ENCODE measurements at places on chromosomes 3 and 15.

- no peak for DNase-seq
Measured at GRCh38 chr3:71722693-71723092, 2.5 kb downstream of the EIF4E3 start.

- no peak for DNase-seq
Measured at GRCh38 chr3:138284079-138284478, 45.6 kb downstream of the NME9 start.

DNA sequence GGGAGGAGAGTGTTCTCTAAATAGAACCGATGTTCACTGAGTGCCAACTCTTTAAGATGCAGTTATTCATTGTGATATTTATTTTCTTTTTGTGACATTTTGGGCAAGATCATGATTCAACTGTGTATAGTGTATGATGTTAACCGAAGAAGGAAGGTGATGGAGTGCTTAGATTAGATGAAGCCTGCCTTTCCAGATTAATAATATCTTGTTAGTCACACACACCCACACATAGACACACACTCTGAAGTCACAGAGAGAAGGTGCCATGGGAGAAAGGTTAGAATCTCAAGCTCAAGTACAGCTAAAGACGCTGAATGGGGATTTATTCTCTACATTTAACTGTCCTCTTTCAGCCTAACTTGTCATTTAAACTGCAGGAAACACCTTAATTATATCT is 77.0 kb downstream of the SLC9A9 start:
- no peak for DNase-seq

DNA sequence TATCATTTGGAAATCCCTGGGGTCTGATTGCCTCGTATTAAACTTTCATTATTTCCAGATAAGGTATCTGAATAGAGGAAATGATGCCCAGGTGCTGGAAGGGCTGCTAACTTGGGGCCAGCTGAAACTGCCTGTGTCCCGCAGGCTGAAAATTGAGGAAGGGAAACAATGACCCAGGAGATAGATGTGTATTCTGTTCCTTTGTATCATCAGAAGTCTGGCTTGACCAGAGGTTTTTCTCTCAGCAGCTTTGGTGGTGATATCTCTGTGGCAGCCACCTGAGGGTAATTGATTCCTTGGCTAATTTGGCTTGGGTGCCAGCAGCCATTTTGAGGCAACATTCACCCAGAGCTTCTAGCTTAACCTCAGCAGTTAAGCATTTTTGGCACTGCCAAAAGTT is 90.0 kb upstream of the STT3B start:
- no peak for DNase-seq

GRCh38 chr3:24336101-24336500 is 158.5 kb downstream of the THRB start:
- no peak for DNase-seq

GRCh38 chr3:140710711-140711389 is 33.0 kb downstream of the TRIM42 start:
- no peak for DNase-seq

DNA sequence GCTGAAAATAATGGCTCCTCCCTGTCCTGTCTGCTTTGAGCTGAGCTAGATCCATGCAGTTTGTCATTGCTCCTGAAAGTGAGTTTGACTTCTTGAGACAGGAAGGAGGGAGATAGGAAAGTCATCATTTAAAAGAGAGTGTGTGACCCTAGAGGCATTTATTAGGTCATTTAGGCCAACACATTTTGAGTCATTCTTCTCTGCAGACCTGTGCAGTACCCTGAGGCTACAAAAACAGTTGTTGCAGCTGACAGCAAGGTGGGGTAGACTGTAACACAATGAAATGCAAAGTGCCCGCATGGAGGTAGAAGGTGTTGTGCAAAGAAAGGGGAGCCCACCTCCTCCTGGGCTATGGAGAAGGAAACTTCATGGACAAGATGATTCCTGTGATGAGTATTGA is 102.8 kb upstream of the PFN2 start:
- no peak for DNase-seq

GRCh38 chr15:44414001-44414400 is 13.4 kb upstream of the CTDSPL2 start:
- DNase-seq = no peak

DNA sequence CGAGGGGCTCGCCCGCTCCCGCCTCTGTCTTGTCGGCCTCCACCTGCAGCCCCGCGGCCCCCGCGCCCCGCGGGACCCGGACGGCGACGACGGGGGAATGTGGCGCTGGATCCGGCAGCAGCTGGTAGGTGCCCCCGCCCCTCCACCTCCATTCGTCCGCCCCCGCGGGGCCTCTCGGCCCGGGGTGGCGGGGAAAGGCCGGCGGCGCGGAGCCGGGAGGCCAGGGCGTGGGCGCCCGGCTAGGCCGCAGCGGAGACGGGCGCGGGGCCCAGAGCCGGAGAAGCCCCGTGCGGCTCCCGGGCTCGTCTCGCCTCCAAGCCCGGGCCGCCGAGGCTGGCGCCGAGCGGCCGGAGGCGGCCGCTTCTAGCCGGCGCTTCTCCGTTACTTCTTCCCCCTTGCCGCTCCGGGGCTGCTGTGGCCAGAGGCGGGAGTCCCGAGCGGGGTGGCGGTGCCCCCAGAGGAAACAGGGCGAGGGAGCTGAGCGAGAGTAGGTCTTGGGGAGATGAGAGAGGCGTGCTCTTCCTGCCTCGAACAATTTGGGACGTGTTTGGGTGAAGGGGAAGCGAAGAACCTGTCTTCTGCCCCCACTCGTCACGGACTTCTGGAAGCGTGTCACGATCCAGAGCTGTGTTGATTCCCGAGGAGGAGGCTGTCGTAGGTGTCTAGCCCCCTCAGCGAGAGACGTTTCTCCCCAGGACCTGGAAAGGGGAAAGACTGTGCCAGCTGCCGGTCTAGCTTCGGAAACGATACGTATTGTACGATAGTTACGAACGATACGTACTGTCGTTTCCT is 555 bp downstream of the ATP11B start:
- peak; percentile 13 for DNase-seq

GRCh38 chr3:31114929-31115283 is 220.4 kb upstream of the GADL1 start:
- DNase-seq = no peak
